ENCODE measurements at places on chromosomes 1 and 21.

GRCh38 chr1:62722796-62723195 is 34.6 kb upstream of the DOCK7 start:
- no peak for DNase-seq

- DNase-seq = no peak
These were observed 113.0 kb downstream of the SYT2 start for GRCh38 chr1:202597090-202597761.

DNA sequence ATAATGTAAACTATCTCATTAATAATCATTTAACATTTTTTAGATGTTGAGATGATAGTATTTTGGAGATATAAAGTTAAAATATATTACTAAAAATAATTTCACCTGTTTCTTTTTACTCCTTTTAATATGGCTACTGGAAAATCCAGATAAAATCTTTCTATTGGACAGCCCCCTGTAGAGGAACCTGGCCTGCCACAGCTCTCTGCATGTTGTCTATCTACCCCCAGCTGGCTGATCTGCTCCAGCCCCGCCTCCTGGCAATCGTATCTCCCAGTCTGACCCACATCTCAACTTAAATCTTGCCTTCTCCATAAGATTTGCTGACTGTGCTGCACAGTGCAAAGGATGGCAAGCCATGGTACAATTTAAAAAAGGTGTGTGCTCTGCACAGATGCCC is 182.8 kb downstream of the SIPA1L2 start:
- DNase-seq = no peak

- no peak for DNase-seq
These were observed 209.8 kb upstream of the PRMT6 start for GRCh38 chr1:106846656-106847055.

DNA sequence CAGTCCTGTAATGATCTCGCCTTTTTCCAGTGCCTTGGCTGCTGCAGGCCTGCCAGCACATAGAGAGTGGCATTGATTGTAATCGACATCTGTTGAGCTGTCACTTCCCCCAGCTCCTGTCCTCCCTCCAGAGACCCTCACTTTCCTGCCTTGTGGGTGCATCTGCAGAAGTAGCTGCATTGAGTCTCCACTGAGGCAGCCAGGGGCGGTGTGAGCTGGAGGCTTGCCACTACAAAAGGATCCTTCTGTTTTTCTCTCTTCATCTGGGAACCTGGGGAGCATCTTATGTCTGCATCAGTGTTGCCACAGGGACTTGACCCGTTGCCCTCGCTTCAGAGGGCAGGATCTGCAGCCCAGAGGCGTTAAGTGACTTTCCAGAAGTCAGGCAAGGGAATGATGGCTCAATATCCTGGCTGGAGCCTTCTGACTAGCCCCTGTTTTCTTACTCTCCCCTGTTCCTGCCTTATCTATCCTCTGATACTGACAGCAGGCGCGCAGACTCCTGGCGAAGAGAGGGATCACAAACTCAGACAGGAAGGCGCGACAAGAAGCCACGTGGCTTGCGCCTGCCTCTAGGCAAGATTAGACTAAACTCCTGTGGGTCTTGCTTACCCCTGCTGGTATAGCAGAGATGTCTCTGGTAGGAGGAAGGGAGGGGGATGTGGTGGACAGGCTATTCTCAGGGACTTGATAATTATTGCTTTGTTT is 13.3 kb upstream of the FMOD start:
- no peak for DNase-seq

DNA sequence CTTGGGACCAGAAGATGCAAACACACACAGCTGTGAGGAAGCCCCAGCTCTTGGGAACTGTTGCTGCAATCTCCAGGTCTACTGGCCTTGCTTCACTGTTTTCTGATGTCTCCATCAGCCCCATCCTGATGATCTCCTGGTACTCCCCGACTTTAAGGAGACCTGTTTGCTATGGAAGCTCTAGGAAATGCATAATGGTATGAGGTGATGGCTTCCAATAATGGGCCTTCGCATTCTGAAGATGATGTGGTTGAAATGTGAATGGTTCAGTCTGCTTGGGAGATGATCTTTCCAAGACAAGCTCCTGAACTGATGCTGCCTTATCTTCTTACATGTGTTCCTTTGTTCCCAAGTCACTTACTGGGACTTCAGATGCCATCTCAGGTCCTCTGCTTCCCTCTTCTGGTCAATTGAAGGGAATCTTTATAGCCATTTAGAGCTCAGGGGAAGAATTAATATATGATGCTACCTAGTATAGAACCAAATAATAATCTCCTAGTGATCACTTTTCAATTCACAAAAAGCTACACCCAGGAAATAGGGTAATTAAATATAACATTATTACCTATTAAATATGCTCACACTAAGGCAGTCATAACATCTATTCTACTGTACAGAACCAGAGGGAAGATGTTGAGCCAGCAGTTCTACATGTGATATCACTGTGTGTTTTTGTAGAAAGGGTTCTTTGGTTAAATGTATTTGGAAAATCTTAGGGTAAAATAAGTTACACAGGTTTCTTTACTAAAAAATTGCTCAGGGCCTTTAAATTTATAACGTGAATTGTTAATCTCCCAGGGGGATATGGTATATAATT is 73.9 kb upstream of the VTCN1 start:
- no peak for DNase-seq

DNA sequence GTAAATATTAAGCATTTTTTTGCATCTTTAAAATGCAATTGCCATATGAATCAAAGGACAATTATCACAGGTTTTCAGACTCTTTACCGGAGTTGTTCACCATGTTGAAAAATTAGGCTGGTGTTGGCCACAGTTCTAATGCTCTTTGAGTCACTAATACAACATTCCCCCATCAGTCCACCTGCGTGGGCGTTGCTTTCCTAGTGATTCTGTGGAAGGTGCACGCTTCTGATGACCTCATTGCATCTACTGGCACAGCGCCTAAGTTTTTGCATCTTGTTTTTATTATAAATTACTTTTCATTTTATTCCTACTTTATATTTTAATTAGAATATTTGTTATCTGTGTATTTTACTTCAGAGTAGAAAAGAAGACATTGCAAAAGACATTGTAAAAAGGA is 4.7 kb upstream of the F5 start:
- no peak for DNase-seq

DNA sequence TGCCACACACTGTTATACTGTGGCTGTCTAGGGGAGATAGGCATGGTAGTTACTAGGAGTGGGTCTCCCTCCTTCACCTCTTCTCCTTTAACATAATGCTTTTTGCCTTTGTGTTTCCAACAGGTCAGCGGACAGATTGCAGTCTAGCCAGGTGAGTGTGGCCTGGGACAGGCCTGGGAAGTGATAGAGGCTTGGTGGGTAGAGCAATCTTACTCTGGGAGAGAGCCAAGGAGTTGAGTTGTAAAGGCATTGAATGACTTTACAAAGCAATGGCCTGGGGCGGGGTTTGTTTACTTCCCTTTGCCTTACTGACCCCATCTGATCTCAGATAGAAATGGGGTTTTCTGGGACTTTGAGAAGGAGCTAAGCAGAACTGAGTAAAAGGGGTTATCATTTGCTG is 51.0 kb upstream of the IKBKE start:
- DNase-seq = no peak

DNA sequence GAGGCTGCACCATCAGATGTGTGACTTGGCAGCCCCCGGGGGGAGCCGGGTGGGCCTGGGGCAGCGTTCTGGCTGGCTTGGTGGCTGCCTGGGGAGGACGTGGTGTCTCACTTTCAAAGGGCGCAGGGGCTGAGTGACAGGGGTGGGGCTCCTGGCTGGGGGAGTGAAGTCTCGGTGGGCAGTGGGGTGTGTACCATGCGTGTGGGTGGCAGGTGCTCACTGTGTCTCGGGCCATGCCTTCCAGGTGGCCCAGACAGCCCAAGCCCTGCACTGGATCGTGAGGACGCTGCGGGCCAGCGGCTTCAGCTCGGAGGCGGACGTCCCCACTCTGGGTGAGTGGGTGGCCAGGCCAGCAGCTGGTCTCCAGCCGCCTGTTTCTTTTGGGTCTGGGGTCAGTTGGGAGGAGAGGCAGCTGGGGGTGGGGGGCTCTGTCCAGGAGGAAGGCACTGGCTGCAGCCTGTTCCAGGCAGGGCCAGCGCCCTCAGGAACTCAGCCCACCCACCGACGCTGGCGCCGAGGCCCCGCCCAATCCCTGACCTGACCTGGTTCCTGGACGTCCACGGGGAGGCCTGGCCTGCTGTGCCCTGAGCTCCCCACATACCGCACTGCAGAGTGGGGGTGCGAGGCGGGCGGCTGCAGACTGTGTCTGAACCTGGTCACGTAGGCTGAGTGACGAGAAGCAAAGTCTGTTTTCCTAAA is 30.6 kb upstream of the LRRC3 start:
- peak; percentile 44 for DNase-seq

DNA sequence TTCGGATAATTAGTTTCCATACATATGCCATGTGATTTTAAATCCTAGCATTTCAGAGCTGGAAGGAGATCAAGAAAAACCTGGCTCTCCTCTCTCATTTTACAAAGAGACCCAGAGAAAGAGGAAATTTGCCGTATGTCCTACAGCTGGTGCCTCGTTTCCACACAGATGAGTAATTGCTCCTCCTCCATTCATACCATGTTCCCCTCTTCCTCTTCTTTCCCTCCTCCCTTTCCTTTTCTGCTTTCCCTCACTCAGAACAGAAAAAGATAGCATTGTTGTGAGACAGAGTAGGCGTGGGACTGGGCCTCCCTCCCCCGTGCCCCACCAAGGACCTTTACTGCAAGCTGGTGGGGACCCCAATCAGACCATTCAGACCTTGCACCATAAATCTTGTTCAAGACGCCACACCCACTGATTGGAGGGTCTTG is 13.7 kb upstream of the SLC44A3 start:
- no peak for DNase-seq

- DNase-seq = no peak
These were observed 200.9 kb downstream of the RPS6KC1 start for GRCh38 chr1:213251972-213252371.

DNA sequence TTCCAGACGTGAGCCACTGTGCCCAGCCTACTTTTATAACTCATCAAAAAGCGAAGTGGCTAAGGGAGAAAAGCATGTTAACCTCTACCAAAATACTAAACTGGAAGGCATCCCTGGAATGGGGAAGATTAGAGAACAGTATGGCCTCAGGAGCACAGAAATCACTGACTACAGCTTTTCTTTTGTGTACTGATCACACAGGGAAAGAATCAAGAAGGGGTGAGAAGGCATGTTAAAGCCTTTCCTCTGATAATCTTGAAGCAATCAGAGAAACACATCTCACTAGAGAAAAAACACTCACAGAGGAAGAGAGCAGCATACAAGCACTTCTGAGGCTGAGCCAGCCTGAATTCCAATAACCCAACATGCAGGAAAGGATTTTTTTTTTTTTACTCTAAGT is 10.7 kb downstream of the PCAT6 start:
- DNase-seq = no peak

DNA sequence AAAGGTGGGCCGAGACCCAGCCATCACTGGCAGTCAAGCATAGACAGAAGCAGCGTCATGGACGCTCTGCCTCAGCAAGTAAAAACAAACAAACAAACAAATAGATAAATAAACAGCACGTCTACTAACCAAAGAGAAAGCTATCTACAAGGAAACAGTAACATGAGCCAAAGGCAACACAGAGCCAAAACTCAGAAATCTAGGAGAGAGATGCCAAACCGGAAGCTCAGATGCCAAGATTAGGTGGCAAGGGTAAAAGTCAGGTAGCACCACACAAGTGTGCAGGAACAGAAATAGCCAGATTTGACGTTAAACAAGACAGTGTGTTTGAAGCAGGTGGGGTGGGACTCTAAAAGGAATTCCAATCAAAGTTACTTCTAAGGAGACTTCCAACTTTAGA is 448.3 kb upstream of the NFIA start:
- no peak for DNase-seq

DNA sequence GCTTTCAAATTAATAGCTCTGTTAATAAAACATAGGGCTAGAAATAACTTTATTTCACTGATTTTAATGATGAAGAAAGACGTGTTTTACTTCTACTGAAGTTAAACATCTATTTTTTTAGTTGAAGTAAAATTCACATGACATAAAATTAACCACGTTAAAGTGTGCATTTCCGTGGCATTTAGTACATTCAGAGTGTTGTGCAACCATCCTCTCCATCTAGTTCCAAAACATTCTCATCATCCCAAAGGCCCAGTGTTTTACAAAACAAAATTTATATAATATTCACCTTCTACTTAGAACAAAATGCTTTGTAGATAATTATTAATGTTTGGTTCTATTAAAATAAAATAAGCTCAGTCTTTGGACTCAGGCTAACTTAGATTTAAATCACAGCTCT is 108.5 kb upstream of the GNG12 start:
- no peak for DNase-seq

DNA sequence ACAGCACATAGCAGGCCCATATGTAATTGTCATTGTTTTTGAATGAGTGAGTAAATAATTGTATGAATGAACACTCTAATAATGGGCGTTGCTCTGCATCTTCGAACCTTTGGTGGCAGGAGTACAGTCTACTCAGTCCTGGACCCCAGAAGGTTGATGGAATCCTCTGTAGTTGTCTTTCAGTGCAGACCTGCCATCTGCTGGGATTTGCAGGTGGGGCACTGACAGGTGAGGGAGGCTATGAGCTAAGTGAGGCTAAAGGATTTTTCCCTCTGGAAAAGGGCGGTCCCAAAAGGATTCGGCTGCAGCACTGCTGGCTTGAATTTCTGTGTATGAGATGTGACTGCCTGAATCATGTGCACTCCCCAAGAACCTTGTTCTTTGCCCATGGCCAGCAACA is 53.4 kb downstream of the PLXNA2 start:
- DNase-seq = no peak

DNA sequence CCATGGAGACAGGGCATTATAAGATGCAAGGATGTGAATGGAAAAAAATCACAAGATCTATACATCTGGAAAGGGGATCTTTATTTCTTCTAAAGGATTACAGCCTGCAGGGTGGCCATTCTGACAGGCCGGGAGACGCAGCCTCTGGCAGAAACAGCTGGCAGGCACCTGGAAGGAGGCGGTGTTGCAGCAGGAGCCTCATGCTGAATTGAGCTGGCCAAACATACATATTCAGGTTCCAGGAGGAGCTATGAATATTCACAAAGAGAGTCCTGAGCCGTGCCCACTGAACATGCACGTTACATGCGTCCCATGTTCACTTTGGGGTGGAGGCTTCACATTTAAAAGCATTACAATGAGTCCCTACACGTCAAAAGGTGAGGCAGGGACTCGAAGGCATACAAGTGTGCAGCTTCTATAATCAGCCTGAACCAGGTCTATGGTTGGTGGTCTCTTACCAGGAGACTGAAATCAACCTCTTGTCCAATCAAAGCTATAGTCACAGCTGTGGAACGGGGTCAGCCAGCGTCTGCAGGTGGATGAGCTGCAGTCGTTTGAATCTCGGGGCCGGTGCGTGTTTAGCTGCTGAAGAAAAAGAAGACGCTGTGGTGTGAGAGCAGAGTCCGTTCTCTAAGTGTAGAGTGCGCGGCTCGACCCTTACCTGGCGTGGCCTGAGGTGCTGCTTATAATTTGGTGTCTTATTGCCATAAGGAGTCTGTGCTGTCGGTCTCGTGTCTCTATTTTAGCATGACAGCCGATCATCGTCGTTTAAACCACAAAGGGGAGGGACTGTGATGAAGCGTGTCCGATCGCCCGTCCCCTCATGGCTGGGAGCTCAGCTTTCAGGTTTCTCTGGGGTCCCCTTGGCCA is 183.0 kb downstream of the ETS2 start:
- no peak for DNase-seq
